ENCODE measurements at places on chromosomes 2 and 18.

DNA sequence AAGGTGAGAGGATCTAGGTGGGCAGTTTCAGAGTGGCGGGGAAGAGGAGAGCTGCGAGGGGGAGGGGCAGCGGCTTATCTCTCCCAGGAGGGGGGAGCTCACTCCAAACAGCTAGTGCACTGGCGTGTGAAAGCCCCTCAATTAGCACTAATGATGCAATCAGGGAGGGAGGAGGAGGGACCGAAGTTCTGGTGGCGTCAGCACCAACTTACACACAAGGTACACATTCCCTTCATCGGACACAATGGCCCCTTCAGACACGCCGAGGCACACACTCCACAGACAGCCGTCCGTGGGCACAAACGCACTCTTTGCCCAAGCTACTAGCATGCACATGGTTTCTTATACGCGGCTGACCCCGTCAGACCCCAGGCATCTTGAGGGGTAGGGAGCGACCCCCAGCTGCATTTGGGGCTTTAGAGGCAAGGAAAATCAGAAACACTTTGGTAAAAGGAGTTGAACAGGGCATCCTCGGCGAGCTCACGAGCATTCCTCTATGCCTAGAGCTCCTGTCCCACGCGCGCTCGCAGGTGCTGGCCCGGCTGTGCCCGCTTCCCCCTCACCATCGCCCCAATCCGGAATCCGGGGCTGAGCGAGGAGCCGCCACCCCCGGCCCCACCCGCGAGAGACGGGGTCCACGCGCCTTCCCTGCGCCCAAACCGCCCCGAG, 868 bp upstream of the PKDCC start:
- H3K4me3 ChIP-seq, result peak overlapping the region; percentile 74
- H3K4me1 ChIP-seq, result peaks cover 54% of the 10 kb centered on the region
- H3K27ac ChIP-seq, result peak overlapping the region; percentile 89
- peaks cover 4% of the 10 kb centered on the region for H3K27me3 ChIP-seq

- no peaks in the 10 kb centered on the region for H3K4me1 ChIP-seq
- H3K27ac ChIP-seq, result no peak overlapping the region
- H3K36me3 ChIP-seq, result no peaks in the 10 kb centered on the region
- H3K4me3 ChIP-seq, result no peak overlapping the region
- DNase-seq, result no peak
Measured at GRCh38 chr2:56523816-56524215, 340.0 kb downstream of the CCDC85A start.

DNA sequence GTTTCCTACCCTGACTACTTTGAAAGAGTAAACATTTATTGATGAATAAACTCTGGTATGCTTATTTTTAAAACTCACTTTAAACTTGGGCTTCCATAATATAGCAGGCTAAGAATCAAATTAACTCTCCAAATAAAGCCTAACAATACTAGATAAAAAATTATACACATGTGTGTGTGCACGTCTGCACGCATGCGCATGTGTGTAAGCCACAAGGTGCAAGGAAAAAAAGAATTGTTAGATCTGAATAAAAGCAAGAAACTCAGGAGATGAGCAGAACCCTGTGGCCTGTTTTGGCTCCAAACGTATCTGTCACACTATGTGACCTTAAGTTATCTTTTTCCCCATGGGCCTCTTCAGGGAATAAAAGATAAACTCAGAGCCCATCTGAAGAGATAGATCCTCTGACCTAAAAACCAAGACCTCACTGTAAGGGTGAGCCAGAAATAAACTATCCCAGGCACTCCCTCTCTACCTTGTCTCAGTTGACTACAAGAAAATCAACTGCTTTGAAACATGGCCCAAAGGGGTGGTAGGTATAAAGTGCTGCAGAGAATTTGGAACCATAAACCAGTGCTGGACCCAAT, 6.3 kb downstream of the HDHD2 start:
- H3K27ac ChIP-seq, result no peak overlapping the region
- no peaks in the 10 kb centered on the region for H3K36me3 ChIP-seq
- no peaks in the 10 kb centered on the region for H3K4me1 ChIP-seq
- H3K4me3 ChIP-seq, result no peak overlapping the region
- DNase-seq, result no peak

GRCh38 chr2:118852605-118853128, 5.2 kb upstream of the EN1 start:
- H3K36me3 ChIP-seq, result no peaks in the 10 kb centered on the region
- peaks cover 100% of the 10 kb centered on the region for H3K27me3 ChIP-seq
- no peak for DNase-seq
- H3K4me3 ChIP-seq, result no peak overlapping the region
- peaks cover 55% of the 10 kb centered on the region for H3K4me1 ChIP-seq

GRCh38 chr2:67320861-67321587, 76.1 kb upstream of the ETAA1 start:
- no peak overlapping the region for H3K4me3 ChIP-seq
- H3K4me1 ChIP-seq, result no peaks in the 10 kb centered on the region
- H3K27ac ChIP-seq, result no peak overlapping the region
- H3K27me3 ChIP-seq, result no peaks in the 10 kb centered on the region
- no peaks in the 10 kb centered on the region for H3K36me3 ChIP-seq

DNA sequence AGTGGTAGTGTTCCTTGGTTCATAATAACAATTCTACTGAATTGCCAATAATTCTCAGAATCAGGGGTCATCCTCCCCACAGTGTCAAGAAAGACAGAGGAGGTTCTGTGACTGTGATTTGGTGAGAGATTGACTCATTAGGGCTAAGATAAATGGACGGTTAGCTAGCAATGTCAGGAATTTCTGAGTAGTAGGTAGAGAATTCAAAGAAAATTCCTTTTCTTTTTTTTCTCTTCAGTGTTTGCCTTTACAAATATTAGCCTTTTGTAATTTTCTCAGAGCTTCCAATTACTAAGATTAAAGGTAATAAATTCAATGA, 16.8 kb upstream of the CRIM1 start:
- H3K4me1 ChIP-seq, result no peaks in the 10 kb centered on the region
- H3K27ac ChIP-seq, result no peak overlapping the region
- DNase-seq, result no peak
- H3K27me3 ChIP-seq, result no peaks in the 10 kb centered on the region
- H3K4me3 ChIP-seq, result no peak overlapping the region

DNA sequence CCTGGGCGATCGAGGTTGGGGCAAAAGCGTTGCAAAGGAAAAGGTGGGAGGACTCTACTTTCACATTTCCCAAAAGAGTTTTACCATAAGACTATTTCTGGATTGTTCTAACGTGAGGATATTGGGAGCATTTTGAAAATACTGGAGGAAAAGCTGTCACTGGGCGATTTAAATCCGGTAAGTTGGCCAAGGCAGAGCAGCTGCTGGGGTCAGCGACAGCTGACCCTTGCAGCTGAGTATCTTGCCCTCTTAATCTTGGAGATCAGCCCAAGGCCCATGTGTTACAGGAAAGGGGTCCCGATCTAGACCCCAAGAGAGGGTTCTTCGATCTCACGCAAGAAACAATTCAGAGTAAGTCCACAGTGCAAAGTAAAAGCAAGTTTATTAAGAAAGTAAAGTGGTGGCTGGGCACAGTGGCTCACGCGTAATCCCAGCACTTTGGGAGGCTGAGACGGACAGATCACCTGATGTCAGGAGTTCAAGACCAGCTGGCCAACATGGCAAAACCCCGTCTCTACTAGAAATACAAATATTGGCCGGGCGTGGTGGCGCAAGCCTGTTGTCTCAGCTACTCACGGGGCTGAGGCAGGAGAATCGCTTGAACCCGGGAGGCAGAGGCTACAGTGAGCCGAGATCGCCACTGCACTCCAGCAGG, 964 bp upstream of the ST3GAL5 start:
- DNase-seq, result no peak
- no peaks in the 10 kb centered on the region for H3K27me3 ChIP-seq
- no peaks in the 10 kb centered on the region for H3K36me3 ChIP-seq
- peak overlapping the region; percentile 90 for H3K27ac ChIP-seq
- H3K4me1 ChIP-seq, result peaks cover 56% of the 10 kb centered on the region
- peak overlapping the region; percentile 60 for H3K4me3 ChIP-seq

DNA sequence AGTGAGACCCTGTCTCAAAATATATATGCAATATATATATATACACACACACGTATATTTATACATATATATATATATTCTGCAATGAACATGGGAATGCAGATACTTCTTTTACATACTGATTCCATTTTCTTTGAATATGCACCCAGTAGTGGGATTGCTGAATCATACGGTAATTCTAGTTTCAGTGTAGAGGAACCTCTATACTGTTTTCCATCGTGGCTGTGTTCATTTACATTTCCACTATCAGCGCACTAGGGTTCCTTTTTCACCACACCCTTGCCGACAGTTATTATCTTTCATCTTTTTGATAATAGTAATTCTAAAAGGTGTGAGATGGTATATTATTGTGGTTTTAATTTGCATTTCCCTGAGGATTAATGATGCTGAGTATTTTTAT, 52.3 kb upstream of the SLC39A10 start:
- H3K4me1 ChIP-seq, result no peaks in the 10 kb centered on the region
- no peak overlapping the region for H3K27ac ChIP-seq
- H3K4me3 ChIP-seq, result no peak overlapping the region
- H3K27me3 ChIP-seq, result no peaks in the 10 kb centered on the region
- no peaks in the 10 kb centered on the region for H3K36me3 ChIP-seq

- no peak overlapping the region for H3K4me3 ChIP-seq
- no peak for DNase-seq
- no peaks in the 10 kb centered on the region for H3K4me1 ChIP-seq
- H3K27ac ChIP-seq, result peak overlapping the region; percentile 78
- no peaks in the 10 kb centered on the region for H3K27me3 ChIP-seq
Measured at GRCh38 chr2:203683932-203684556, 22.4 kb upstream of the CD28 start.

DNA sequence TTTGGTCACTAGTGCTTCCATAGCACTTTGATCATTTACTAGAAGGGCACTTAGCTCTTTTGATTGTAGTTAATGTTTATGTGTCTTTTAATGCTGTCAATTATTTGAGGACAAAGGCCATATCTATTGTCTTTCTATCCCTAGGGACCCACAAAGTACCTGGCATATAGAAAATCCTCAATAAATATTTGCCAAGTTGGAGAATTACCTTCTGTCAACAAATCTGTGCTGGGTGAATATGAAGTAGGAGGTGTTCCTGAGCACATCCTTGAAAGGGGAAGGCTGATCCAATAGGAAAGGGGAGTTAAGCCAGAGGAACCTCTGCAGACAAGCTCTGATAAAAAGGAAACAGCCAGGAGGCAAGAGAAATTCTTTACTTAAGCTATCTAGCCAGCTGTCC, 8.2 kb downstream of the DPP4 start:
- no peak for DNase-seq
- no peaks in the 10 kb centered on the region for H3K4me1 ChIP-seq
- H3K36me3 ChIP-seq, result no peaks in the 10 kb centered on the region
- no peak overlapping the region for H3K4me3 ChIP-seq
- no peaks in the 10 kb centered on the region for H3K27me3 ChIP-seq
- no peak overlapping the region for H3K27ac ChIP-seq

DNA sequence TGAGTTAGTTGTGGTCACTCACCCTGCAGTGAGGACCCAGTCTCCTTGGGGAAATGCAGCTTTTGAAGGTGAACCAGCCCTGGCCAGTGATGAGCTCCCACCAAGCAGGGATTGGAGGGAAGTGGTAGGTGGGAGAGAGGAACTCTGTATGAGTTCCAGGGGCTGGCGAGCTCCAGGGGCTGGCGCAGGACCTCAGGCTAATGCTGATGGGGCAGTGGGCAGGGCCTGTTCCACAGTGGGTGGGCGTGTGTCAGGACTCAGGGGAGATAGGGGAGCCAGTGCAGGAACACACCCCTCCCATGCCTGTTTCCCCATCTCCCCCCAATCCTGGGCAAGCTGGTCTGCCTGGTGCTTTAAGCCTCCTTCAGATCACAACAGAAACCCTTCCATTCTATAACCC, 208.4 kb downstream of the DYSF start:
- H3K27me3 ChIP-seq, result no peaks in the 10 kb centered on the region
- H3K4me3 ChIP-seq, result no peak overlapping the region
- no peak overlapping the region for H3K27ac ChIP-seq
- DNase-seq, result no peak
- H3K36me3 ChIP-seq, result no peaks in the 10 kb centered on the region
- H3K4me1 ChIP-seq, result peaks cover 2% of the 10 kb centered on the region

GRCh38 chr2:134988994-134989605, 58.1 kb downstream of the MAP3K19 start:
- H3K27me3 ChIP-seq, result no peaks in the 10 kb centered on the region
- no peaks in the 10 kb centered on the region for H3K36me3 ChIP-seq
- no peaks in the 10 kb centered on the region for H3K4me1 ChIP-seq
- no peak overlapping the region for H3K4me3 ChIP-seq

DNA sequence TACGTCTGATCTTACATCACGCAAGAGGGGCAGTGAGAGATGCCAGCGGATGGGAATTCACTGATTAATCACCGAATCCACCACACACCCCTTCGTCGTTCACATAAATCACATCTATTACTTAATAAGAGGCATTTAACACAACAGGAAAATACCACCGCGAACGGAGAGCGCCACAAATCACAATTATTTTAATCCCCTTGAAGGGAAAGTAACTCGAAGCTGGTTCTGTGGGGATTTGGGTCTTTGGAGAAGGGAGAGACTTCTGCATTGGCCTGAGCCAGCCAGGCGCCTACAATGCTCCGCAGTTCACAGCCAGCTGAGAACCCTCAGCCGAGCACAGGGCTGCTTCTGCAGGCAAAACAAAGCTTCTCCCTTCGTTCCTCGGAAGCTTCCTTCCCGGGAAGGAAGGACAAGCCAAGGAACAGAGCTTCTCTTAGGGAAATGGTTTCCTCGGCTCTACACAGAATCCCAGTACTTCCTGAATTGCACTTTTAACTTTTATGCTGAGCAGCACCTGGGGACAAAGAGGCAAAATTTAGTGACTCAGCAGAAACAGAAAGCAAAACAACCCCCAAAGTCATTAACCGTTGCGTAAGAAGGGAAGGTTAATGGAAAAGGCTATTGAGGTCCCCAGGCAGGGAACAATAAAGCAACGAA, at the start of gene LRP1B:
Gene LRP1B (minus strand): TSS at position 7 of the 660 bp plus-strand sequence. CDS start 287 bp downstream, outside the sequence.
- H3K36me3 ChIP-seq, result no peaks in the 10 kb centered on the region
- H3K4me3 ChIP-seq, result peak within 1 kb of the TSS; percentile 79
- H3K27me3 ChIP-seq, result peaks cover 2% of the 10 kb centered on the region
- peak within 1 kb of the TSS; percentile 82 for H3K27ac ChIP-seq

DNA sequence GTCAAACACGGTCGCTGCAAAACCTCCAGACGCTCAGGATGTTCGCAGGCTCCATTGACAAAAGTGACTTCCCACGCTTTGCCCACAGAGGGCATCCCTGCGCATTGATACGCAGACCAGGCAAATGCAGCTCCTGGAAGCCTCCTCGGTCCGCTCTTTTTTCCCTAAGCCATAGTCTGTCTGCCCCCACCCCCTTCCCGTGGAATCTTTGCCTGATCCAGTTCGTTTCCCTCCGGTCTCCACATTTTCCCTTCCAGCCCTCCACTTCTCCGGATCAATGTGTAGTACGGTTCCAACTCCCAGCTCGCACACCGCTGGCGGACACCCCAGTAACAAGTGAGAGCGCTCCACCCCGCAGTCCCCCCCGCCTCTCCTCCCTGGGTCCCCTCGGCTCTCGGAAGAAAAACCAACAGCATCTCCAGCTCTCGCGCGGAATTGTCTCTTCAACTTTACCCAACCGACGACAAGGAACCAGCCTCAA, at the start of gene DCC:
Gene DCC (plus strand): TSS at position 307 of the 481 bp plus-strand sequence. CDS start 591 bp downstream, outside the sequence.
- peaks cover 23% of the 10 kb centered on the region for H3K4me1 ChIP-seq
- H3K27ac ChIP-seq, result peak within 1 kb of the TSS; percentile 65
- no peaks in the 10 kb centered on the region for H3K36me3 ChIP-seq
- DNase-seq, result peak; percentile 98

DNA sequence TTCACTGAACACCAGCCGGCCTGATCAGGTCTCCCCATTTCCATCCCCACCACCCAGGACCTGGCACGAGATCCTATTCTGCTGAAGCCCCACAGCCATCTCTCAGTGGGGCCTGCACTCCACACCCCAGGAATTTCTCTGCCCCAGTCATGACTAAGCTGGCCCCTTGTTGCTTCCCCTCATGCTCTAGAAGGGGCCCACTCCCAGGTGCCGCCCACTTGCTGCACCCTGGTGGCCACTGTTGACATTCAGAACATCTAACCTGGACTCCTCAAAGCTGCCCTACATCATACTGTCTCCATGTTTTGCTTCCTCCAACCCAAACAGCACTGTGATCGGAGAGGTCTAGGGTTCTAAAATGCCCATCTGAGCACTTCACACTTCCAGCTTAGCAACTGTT, 90.7 kb upstream of the KLHL29 start:
- H3K36me3 ChIP-seq, result no peaks in the 10 kb centered on the region
- DNase-seq, result no peak
- H3K27me3 ChIP-seq, result no peaks in the 10 kb centered on the region

Data from spinal cord (tissue), 10 donors.